Uterus (tissue), 4 donors: ENCODE measurements at places on chromosomes 3 and 15.

GRCh38 chr3:150410311-150411105 is 2.4 kb downstream of the TSC22D2 start:
- peak; percentile 26 for DNase-seq

DNA sequence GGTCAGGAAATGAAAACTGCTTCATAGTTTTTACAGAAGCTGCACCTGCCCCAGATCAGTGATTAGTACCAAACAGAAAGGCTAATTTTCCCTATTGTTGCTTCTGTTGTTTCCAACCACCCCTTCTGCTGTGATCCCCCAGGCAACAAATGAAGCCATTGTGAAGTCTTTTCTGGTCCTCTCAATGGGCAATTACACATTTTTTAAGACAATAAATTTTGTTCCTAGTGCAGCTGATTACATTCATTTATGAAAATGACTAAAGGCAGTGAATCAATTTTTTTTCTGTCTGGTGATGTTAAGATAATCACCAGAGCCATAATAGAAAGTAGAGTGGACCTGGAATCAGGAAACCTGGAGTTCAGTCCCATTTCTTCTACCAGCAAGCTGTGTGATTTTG is 32.7 kb downstream of the GLDN start:
- no peak for DNase-seq

DNA sequence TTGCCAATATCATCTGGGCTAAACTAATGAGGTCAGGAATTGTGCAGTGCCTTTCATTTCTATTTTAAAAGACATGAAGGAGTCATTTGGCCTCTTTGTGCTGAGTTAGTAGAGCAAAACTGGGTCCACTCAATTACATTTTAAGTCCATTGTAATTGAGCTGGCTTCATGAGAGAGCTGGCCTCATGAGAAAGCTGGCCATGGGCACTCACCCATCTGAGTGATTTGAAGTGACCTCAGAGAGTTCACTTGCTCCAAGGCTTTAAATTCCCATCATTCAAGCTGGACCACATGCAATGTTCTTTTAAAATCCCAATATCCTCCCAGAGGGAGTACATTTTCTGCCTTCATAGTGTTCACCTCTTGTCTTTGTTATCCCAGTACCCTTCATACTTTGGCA is 335.9 kb upstream of the WNT5A start:
- no peak for DNase-seq

DNA sequence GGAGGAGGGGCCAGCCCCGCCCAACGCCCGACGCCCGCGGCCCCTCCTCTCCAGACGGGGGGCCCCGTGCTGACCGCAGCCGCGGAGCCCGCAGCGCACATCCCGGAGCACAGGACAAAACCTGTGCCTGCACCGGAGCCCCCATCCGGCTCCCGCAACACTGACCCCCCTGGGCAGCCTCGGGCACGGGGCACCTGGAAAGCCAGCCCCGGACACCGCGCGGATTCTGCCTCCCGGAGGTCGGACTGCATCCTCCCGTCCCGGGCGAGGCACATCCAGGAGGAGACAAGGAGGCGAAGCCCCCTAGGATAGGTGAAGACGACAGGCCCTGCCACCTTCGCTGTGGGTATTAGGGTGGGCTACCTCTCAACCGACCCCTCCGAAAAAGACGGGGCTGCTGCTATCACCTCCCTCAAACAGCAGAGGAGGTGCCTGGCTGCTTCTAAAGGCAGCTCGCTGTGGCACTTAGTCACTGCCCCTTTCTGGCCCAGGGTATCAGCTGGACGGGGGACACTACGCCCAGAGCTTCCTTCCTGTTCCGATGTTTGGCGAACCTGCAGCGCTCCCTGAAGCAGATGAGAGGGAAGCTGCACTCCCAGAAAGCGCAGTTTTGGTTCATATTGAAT is 10.6 kb downstream of the XXYLT1 start:
- no peak for DNase-seq

DNA sequence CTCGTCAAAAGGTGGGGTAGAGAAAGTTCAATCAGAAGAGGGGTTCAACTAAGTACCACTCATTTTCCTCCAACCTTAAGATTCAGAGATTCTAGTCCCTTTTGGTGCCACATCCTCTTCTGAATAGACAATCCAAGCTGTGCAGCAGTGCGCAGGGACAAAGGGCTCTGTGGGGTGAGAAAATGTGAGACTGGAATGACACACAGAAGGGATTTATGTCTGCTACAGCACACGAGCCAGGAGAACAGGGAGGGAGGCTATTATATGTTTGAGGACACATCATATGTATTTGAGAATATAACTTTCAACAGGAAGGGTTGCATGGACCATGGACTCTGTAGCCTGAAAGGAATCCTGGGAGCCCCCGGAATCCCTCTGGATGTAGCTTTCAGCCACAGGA is 33.0 kb downstream of the LSM3 start:
- no peak for DNase-seq

DNA sequence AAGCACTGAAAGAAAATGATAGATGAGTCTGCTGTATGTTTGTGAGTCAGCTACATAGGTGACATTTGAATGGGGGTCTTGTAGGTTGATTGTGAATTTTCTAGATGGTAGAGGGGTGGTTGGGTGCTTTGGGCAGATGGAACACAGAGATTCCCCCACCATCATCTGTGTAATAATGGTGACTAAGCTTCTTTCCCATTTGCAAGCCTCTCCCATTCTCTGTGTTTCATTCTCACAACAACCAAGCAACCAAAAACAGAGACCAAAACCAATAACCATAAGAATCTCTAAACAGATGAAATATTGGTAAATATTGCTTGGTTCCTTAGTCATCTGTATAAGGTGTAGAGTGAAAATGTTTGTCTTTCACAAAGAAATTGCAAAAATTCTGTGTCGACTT is 17.8 kb upstream of the UTS2B start:
- DNase-seq: no peak

DNA sequence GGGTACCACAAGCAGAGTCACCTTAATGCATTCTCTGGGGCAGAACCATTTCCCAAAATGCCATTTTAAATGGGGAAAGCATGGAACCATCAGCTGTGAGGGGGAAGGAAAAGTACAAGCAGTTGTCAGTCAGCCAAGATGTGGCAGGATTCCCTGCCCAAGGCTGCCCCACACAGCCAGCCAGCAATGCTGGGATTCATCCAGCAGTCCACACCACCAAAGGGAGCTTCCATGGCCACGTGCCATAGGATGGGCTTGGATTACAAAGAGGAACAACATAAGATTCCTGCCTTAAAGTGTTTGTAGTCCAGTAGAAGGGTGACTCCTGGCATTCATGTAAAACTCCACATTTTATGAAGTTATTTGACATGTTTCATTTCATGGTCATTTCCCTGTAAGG is 233.3 kb downstream of the SHOX2 start:
- DNase-seq: no peak

- DNase-seq: peak; percentile 41
These were observed 477.8 kb downstream of the RBMS3 start for GRCh38 chr3:29758434-29759322.
